Lung (tissue), 17 donors: ENCODE measurements at places on chromosomes 12 and 14. TPM values are rescaled to one million over a fixed set of nuclear protein-coding genes. Genes with fewer than 3 reads are reported as not detected.

- no peaks in the 10 kb centered on the region for H3K4me1 ChIP-seq
- no peaks in the 10 kb centered on the region for H3K36me3 ChIP-seq
- DNase-seq: no peak
- no peaks in the 10 kb centered on the region for H3K27me3 ChIP-seq
These were observed 40.2 kb downstream of the DACT1 start for GRCh38 chr14:58677996-58678395.

- no peaks in the 10 kb centered on the region for H3K4me1 ChIP-seq
- H3K27ac ChIP-seq: no peak overlapping the region
- H3K27me3 ChIP-seq: no peaks in the 10 kb centered on the region
These were observed 59.9 kb downstream of the HSP90AA1 start for GRCh38 chr14:102026934-102027333.

DNA sequence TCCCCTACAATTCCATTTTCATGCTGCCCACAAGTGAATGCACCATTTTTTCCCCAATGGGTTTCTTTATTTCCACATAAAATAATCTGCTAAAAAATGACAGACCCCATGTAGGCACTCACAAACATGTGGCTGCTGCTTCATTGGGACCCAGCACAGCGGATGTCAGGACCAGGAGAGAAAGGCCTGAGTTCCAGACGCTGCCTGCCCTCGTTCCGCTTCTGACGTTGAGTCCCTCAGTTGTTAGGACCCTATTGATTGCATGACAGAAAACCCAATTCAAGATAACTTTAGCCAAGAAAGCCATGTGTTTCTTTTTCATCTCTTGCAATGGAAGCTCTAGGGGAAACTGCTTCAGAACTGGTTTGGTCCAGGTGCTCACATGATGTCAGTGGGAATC lies 34.6 kb downstream of the ADGRD1 start:
- peaks cover 4% of the 10 kb centered on the region for H3K36me3 ChIP-seq
- no peak overlapping the region for H3K4me3 ChIP-seq
- DNase-seq: no peak
- no peak overlapping the region for H3K27ac ChIP-seq
- peaks cover 3% of the 10 kb centered on the region for H3K4me1 ChIP-seq

SMIM41 gene
- 6.5 TPM for total RNA-seq
